ENCODE measurements at places on chromosomes 13 and 19. TPM values are rescaled to one million over a fixed set of nuclear protein-coding genes. Genes with fewer than 3 reads are reported as not detected.

PTGIR gene
- 24.6 TPM for total RNA-seq

DNA sequence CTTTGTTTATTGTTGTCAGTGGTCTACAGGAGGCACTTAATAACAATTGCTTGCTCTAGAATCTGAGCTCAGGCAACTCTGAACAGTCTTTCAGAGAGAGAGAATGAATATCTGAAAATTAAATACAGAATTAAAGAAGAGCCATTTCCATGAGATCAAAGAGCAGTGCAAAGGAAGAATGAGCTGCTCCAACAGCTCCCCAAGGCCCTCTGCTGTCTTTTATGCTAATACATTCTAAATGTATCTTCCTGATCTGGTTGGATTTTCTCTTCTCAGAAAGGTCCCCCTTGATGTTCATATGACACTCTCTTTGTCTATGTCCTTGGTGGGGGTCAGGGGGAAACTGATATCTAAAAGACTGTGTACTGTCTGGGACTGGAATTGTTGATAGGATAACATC, 1029.6 kb downstream of the PCDH9 start:
- DNase-seq, result no peak
- H3K36me3 ChIP-seq, result no peaks in the 10 kb centered on the region
- H3K4me1 ChIP-seq, result no peaks in the 10 kb centered on the region
- H3K4me3 ChIP-seq, result no peak overlapping the region
- H3K27ac ChIP-seq, result no peak overlapping the region

DNA sequence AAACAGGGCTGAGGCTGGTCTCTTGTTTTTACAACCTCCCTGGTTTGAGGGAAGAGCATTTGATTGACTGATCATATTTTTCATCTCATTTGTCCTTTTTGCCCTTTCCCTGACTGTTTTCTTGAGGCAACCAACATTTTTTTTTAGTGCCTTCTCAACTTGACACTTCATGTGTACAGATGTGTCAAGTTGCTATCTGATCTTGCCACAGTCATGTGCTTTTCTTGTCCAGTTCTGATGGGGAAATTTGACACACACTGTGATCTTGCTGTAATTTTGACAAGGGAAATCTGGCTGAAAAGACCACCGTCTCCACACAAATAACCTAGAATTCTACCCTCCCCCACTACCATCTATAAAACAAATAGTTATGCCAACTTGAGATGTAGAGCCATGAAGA, 329.6 kb downstream of the KCTD12 start:
- DNase-seq, result no peak
- no peaks in the 10 kb centered on the region for H3K4me1 ChIP-seq
- H3K27ac ChIP-seq, result no peak overlapping the region
- no peaks in the 10 kb centered on the region for H3K36me3 ChIP-seq
- no peak overlapping the region for H3K4me3 ChIP-seq
- H3K27me3 ChIP-seq, result no peaks in the 10 kb centered on the region

DNA sequence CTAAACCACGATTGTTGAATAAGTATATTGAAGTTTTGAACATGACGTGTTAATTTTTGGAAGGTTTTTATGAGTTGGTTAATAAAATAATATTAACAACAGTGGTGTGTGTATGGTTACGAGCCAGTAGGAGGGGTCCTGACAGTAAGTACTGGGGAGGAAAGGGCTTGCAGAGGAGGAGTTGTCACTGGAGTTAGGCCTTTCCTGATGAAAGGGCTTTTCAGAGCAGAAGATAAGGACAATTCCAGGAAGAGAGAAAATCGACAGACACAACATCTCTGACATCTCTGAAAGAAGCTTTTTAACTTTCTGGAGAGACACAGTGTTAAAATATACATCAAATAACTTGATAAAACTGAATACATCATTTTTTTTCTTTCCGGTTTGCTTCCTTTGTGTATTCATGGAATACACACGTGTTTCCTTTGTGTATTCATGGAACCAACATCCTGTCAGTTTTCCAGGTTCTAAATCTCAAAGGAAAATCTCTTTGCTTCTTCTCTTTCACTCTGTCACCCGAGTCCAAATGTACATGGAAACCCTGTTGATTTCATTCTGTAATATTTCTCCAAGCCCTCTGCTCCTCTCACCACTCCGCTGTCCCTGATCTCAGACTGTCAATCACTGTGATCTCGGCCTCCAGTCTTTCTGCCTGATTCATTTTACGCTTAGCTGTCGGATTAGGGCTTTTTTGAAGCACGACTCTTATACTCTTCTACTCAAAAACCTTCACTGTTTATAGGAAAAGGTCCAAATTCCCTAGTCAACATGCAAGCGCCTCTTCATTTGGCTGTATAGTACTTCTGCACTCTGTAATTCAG, 374.4 kb downstream of the DLEU7 start:
- H3K27ac ChIP-seq, result no peak overlapping the region
- no peaks in the 10 kb centered on the region for H3K36me3 ChIP-seq
- H3K4me3 ChIP-seq, result no peak overlapping the region
- no peaks in the 10 kb centered on the region for H3K4me1 ChIP-seq
- H3K27me3 ChIP-seq, result no peaks in the 10 kb centered on the region
- no peak for DNase-seq

GRCh38 chr19:18685597-18686190, 2.2 kb downstream of the CRTC1 start:
- no peak overlapping the region for H3K27ac ChIP-seq
- no peaks in the 10 kb centered on the region for H3K27me3 ChIP-seq
- H3K4me3 ChIP-seq, result no peak overlapping the region
- no peaks in the 10 kb centered on the region for H3K36me3 ChIP-seq
- peaks cover 17% of the 10 kb centered on the region for H3K4me1 ChIP-seq
- no peak for DNase-seq

NLRP9 gene
- total RNA-seq, result not detected

PNMA8A gene
- 0.17 TPM for total RNA-seq

C1QTNF9 gene
- total RNA-seq, result not detected

ISOC2 gene
- total RNA-seq, result 24.6 TPM

DNA sequence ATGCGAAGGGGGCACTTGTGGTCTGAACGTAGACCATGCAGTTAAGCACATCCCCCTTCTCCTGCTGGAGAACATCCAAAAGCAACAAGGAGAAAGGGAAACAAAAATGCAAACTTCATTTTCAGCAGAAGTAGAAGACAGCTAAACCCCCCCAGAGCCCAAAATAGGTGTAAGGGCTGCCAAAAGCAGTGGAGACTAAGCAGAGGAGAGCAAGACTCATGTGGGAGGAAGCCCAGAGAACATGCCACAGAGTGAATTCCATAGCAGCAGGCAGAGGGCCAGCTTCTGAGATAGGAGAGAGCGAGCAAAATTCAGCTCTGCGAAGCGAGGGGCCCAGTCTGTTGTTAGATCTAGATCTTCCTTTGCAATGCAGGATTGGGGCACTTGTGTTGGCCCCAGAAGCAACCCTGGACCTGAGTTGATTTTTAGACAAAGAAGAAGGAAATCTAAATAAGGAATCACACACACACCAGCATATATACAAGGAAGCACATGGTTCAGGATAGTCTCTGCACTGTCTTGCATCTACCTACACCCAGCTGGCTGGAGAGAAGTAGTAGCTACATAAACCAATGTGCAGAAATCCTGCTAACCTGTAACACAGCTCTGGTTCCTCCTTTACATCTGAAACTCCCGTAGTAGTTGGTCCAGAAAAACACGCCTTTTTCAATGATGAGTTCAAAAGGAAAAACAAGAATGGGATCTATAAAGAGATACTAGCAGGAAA, 199.6 kb downstream of the SPRY2 start:
- no peak for DNase-seq
- H3K27ac ChIP-seq, result no peak overlapping the region
- no peaks in the 10 kb centered on the region for H3K36me3 ChIP-seq
- no peaks in the 10 kb centered on the region for H3K27me3 ChIP-seq
- H3K4me3 ChIP-seq, result no peak overlapping the region

DNA sequence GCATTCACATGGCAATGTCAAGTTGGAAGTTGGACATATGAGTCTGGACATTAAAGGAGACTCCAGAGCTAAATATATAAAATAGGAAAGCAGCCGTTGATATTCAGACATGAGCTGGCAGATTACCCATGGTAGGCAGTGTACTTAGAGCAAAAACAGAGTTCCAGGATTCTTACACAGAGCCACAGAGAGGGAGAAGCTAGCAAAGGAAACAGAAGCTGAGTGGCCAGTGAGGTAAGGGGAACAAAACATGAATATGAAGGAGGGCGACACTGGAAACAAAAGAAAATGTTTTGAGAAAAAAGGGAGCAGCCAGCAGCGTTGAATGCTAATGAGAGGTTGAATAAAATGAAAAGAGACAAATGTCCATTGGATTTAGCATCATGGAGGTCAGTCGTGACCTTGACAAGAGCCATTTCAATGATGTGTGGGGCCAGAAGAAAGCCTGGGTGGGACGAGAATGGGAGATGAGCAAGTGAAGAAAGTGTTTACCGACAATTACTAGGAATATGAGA, 198.4 kb downstream of the POU4F1 start:
- H3K27me3 ChIP-seq, result no peaks in the 10 kb centered on the region
- H3K27ac ChIP-seq, result no peak overlapping the region
- no peak overlapping the region for H3K4me3 ChIP-seq
- no peaks in the 10 kb centered on the region for H3K4me1 ChIP-seq
- no peaks in the 10 kb centered on the region for H3K36me3 ChIP-seq

PSG7 gene
- total RNA-seq, result not detected

ANKRD24 gene
- 1.8 TPM for total RNA-seq

GRCh38 chr19:1402411-1403070, 1.2 kb upstream of the GAMT start:
- H3K4me1 ChIP-seq, result peaks cover 4% of the 10 kb centered on the region
- peaks cover 2% of the 10 kb centered on the region for H3K27me3 ChIP-seq
- H3K4me3 ChIP-seq, result peak overlapping the region; percentile 16
- H3K27ac ChIP-seq, result no peak overlapping the region

- no peaks in the 10 kb centered on the region for H3K4me1 ChIP-seq
- H3K27ac ChIP-seq, result no peak overlapping the region
- no peak for DNase-seq
- H3K36me3 ChIP-seq, result peaks cover 66% of the 10 kb centered on the region
- H3K27me3 ChIP-seq, result no peaks in the 10 kb centered on the region
Observed at GRCh38 chr13:112819111-112819510, 129.3 kb downstream of the ATP11A start.
